ENCODE measurements at places on chromosomes 12 and 14.

GRCh38 chr14:33568935-33569579 is 381.8 kb downstream of the EGLN3 start:
- DNase-seq = no peak

GRCh38 chr14:67963960-67964812 is 144.6 kb downstream of the RAD51B start:
- peak; percentile 54 for DNase-seq

DNA sequence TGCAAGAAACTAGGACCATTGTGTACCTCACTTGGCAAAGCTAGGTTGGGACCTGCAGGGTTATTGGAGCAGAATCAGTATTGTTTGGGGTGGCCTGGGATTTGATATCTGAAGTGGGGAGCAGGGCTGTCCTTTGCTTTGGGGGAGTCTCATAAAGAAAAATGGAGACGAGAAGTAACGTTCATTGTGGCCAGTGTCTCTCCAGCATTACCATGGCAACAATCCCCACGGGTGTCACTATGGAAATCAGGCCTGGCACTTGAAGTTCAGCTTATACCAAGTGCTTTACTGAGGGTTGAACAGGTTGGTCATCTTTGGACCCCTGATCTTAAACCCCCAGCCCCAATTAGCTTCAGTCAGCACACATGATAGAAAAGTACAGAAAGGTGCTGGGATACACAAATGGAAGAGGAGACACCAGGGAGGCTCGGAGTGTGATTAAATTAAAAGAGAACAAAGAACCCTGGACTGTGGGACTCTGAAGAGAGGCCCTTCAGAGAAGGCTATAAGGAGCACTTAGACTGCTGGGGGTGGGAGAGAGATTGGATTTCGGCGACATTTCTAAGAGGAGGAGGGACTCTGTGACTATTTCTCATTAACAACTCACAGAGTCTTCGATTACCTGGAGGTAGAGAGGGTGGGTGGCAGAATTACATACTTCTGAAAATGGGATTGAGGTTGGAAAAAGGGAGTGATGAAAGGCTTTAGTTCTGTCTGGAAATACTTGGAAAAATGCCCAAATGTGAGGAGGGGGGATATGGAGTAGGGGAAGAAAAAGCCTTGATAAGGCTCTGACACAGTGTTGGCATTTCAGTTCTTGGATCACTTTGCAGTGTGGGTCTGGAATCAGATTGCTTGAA is 3.7 kb downstream of the KIF5A start:
- DNase-seq = no peak

GRCh38 chr12:131399000-131399399 is 311.9 kb upstream of the SFSWAP start:
- DNase-seq = no peak

GRCh38 chr12:65152012-65152411 is 17.4 kb upstream of the LEMD3 start:
- DNase-seq = no peak

GRCh38 chr12:48489012-48489411 is 6.7 kb downstream of the C12orf54 start:
- peak; percentile 9 for DNase-seq

DNA sequence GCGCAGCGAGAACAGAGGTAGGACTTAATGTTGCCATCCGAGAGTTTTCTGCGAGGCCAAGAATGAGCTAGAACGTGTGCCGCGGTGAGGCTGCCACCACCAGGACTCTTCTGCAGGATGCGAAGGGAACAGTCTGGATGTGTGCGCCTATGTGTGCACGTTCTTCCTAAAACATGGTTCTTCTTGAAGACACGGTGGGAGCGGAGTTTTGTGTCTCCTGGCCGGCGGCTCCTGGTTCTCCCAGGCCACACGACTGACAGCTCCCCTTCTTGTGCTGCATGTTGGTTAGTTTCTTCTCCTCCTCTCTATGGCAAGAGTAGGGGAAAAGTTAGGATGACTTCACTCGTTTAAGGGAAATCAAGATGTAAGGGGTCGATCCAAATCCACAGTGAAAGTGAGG is 56.2 kb upstream of the CORO1C start:
- no peak for DNase-seq

- peak; percentile 11 for DNase-seq
Measured at GRCh38 chr12:42483521-42483790, 106.1 kb downstream of the PRICKLE1 start.

DNA sequence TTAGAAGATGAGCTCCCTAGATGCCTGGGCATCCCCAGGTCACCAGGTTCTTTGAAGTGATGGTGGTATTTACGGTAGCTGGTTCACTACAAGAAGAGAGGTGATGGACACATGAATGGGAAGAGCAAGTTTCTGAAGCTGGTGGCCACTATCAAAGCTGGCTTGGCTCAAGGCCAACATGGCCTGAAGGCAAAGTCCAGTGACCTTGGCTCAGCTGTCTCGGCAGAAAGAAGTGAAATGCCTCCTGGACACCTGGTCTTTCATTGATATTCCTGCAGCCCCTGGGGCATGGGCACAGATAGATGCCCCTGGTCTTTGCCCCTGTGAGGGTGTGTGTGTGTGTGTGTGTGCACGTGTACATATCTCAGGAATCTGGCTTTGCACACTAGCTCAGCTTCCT is 441.8 kb upstream of the TMPO start:
- DNase-seq = no peak

DNA sequence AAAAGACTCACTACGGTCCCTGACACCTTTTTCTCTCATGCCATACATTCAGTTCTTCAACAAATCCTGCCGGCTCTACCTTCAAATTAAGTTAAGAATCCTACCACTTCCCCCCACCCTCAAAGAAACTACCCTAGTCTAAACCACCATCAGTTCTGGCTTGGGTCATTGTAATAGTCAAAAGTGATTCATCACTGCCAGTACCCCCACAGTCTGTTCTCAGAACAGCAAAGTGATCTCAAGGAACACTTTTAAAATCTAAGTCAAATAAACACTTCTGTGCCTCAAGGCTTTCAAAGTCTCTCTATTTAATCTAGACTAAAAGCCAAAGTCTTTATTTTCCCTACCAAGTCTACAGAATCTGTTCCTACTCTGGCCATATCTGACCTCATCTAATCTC is 12.0 kb upstream of the FAM234B start:
- no peak for DNase-seq

GRCh38 chr14:103520269-103520656 is 2.4 kb downstream of the CKB start:
- no peak for DNase-seq

GRCh38 chr12:66633676-66634075 is 45.2 kb downstream of the GRIP1 start:
- no peak for DNase-seq

- DNase-seq = no peak
Measured at GRCh38 chr12:91538418-91538817, 355.8 kb upstream of the DCN start.

DNA sequence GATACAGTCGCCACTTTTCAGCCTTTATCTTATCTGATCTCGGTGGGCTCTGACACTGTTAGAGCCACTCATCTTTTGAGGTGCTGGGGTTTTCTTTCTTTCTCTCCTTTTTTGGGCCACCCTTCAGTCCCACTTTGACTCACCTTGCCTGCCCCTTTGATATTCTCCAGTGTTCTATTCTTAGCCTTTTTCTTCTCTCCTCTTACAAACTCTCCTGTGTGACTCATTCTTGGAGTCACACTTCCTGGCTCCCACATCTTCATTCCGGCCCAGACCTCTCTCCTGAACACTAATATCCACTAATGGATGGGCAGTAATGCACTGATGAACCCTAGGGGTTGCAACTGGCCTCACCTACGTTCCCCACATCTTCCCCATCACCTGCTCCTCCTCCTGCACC is 2.2 kb upstream of the DCD start:
- DNase-seq = no peak

DNA sequence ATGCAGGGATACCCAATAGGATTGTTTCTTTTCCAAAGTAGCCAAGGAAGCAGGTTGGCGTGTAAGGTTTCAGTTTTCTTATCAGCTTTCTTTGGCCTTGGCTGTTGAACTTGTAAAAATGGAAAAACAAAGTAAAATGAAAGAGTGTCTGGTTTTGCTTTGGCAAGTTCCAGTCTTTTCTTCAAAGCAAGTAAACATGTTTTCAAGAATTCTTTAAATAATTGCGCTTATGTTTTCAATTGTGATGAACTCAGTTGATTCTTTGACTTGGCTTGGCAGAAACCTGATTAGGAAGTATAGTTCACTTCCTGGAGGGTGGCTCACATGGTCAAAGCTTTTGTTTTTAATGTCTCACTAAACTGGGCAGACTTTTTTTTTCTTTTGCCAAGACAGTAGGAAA is 112.2 kb upstream of the USP44 start:
- DNase-seq = peak; percentile 16

- DNase-seq = no peak
Measured at GRCh38 chr14:59343585-59343984, 121.6 kb downstream of the GPR135 start.

DNA sequence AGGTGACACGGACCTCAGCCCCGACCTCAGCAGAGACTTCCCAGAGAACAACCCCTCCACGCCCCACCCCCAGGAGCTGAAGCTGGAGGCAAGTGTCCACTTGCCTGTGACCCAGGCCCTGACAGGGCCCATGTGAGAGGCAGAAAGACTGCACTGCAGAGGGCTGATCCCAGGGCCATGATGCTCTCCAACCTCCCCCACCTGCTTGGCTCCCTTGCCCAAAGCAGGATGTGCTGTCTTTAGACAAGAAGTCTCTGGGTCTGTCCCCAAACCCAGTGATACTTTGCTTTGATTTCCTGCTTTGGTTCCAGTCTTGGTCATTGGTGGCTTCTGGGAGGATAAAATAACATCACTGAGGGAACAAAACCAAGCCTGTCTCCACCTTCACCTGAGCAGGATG is 59.4 kb downstream of the BCL11B start:
- no peak for DNase-seq

- DNase-seq = no peak
Measured at GRCh38 chr12:72209086-72209485, 63.1 kb upstream of the TRHDE start.

DNA sequence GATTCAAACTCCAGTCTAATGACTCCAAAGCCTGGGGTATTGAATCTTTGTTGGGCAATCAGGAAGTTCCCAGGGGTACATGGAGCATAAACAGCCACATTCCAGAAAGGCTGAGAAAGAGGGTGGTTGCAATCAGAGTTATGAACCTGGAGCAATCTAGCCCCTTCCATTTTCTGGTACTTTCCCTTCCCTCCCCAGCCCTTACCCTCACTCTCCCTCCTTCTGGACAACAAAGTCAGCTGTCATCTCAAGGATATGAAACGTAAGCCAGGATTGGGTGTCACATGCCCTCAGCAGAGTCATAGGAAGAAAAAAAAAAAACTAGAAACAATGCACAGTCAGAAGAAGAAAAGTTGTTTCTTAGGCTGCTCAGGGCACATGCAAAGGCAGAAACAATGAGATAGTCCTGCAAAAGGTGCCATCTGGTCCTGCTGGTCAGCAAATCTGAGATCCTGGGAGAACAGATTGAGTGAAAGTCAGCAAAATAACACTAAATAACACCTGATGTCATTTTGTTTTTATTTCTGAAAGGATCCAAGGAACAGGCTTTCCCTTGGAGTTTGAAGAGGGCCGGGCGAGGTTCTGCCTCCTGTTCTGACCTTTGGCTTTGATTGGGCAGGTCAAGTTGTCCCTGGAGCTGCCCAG is 27.1 kb downstream of the TMEM229B start:
- DNase-seq = no peak

DNA sequence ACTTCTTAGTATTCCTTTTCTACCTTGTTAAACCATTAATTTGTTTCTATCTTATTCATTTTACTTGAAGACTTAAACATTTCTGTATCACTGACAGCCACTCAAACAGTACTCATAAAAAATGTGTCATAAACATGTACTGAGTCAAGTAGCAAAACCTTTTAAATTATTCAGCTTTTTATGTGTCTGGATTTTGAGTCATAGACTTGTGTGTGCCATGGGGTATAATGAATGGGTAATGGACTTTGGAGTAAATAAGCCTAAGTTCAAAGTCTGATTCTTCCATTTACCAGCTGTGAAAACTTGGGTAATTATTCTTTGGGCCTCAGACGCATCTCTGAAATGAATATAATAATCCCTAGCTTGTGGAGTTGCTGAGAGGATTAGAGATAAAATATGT is 199.0 kb downstream of the RAD51B start:
- DNase-seq = no peak

GRCh38 chr12:57579677-57580465 is 11.1 kb upstream of the PIP4K2C start:
- DNase-seq = no peak

- DNase-seq = peak; percentile 35
Measured at GRCh38 chr12:91952916-91953315, 192.7 kb downstream of the BTG1 start.

DNA sequence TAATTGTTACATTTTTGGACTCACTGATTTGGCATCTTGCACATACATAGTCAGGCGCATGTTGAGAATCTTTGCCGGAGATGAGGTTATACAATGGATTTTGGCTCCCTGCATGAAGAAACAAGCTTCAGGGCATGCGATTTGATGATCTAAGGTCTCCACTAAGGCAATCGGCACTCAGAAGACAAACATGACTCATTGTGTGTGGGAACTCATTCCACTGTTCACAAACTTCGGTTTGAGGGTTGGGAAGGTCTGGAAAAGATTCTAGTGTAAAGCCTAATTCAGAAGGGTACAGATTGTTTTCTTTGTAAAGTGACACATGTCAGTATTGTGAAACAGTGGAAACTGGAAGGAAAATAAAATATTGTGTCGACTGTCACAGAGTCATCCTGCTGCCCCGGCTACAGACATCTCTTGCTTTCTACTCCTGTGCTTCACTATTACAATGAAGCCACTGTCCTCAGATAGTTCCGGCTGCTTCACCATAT is 192.6 kb upstream of the HMGA2 start:
- DNase-seq = no peak

DNA sequence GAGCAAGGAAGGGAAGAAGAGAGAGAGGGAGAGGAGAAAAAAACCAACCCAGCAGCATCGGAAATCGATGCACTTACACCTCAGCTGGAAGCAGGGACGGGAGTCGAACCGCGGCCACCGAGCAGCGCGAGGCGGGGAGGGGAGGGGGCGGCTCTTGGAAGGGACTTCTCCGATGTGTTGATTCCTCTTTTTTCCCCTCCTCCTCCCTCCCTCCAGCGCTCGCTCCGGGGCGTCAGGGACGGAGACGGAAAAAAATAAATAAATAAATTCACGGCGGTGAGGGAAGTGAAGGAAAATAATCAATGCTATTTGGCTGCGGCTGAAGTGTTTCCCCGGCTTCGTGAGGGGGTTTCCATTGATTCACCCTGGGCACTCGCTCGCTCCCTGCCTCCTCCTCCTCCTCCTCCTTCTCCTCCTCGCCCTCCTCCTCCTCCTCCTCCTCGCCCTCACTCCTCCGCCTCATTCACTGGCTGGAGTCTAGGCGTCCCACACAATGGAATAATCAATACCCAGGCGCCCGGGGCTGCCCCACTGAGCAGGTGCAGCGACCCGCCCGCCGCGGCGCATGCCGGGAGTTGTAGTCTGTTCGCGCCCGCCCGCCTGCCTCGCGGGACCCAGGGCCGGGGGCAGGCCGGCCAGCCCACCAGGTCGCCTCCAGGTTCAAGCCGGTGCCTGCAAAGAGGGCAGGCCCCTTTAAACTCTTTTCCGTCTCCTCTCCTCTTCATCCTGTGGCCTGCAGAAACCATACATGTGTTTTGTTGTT is at the start of gene ZFHX2:
ZFHX2 (minus strand) TSS at position 500 of the 763 bp plus-strand sequence. CDS start 16,440 bp downstream, outside the sequence.
- DNase-seq = peak; percentile 64
